ENCODE measurements at places on chromosomes 7 and 10. TPM values are rescaled to one million over a fixed set of nuclear protein-coding genes. Genes with fewer than 3 reads are reported as not detected.
A peak's percentile ranks its signal among the peaks of the same experiment; 100 is the strongest.

Gene TMEM225B
- not detected for total RNA-seq

Gene TRDMT1
- total RNA-seq, result 2.0 TPM

- DNase-seq, result no peak
Observed at GRCh38 chr7:114048386-114049235, 129.8 kb upstream of the PPP1R3A start.

Gene NMT2
- total RNA-seq, result 133 TPM

DNA sequence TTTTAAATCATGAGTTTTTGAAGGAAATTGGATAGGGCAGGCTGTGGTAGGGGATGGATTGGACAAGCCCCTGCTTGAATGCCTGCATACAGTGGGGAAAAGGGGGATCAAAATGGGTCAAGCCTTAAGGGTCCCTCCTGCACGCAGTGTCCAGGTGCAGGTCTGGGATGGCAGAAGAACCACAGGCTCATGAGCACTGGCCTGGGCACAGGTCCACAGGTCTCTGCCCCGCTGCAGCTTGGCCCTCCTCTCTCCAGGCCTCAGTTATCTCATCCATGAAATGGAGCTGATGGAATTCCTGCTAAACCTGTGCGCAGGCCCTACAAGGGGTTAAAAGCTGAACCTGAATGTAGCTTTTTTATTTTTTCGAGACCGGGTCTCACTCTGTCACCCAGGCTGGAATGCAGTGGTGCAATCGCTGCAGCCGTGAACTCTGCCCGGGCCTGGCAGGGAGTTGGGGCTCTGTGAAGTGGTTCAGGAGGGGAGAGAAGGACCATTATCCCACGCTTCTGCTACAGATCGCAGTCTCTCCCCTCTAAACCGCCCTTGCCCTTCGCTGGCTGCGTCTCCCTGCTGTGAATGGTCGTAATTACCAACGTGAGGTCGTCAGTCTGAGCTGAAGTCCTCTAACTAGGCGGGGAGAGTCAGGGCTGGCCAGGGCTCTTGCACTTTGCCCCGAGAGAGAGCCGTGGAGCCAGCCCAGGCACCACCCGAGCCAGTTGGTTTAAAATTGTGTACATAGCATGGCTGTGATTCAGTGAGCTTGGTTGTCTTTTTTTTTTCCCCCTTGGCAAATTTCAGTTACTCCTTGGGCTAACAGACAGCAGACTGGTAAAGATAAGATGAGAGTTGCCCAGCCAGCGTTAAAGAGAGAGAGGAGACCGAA is 77.5 kb upstream of the GTF2I start:
- no peak for DNase-seq

Gene ZNF425
- 1.6 TPM for total RNA-seq

GRCh38 chr7:29588900-29589696 is 25.5 kb downstream of the PRR15 start:
- no peak for DNase-seq

GRCh38 chr7:100626530-100627237 is 14.3 kb downstream of the MOSPD3 start:
- DNase-seq, result no peak

DNA sequence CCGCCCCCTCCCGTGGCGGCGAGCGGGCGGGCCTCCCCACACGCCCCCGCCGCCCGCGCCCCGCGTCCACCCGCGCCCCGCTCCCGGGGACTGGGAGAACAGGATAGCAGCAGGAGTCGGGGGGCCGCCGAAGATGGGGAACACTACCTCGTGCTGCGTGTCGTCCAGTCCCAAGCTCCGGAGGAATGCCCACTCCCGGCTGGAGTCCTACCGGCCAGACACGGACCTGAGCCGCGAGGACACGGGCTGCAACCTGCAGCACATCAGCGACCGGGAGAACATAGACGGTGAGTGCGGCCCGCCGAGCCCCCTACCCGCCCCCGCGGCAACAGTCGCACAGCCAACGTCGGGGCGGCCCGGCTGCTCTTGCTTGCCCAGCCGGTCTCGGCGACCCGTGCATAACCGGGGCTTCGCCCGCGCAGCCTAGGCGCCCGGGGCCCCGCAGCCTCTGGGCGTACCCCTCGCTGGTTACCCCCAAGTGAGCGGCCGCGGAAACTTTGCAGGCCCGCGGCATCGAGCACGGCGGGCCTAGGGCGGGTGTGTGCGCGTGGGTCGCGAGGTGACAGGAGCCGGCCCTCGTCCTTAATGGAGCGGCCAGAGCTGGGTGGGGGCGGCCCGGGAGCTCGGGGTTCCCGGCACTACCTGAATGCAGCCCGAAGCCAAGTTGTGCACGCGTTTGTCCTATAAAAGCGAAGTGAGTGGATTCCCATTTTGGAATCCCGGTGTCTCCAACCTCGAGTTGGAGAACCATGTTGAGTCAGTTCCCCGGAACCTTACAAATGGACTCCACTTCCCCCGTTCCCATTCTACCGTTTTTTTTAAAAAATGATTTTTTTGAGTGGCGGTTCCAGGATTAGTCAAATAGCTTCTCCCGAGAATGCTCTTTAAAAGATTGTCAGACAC is 863 bp downstream of the CCNY start:
- DNase-seq, result no peak

Gene PDZD7
- 1.2 TPM for total RNA-seq

DNA sequence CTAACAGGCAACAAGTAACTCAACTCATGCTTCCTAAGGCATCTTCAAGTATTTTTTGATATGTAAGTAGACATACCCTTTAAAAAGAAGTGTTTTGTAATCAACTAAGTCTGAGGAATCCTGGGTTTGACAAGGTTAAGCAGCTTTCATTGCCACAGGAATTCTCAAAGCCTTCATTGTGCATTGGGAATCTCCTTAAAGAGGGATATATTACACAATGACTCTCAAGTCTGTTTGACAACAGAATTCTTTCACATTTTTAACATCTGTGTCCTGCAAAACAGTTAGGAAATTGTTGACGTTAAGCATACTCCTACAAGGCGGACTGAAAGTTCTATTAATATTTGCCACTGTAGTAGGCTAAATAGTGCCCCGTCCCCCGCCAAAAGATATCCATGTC is 71.4 kb downstream of the SGMS1 start:
- no peak for DNase-seq

Gene CNTNAP2
- under 0.01 TPM for total RNA-seq

Gene GPR26
- total RNA-seq, result not detected

- no peak for DNase-seq
Observed at GRCh38 chr7:19113855-19114550, 3.4 kb downstream of the TWIST1 start.

DNA sequence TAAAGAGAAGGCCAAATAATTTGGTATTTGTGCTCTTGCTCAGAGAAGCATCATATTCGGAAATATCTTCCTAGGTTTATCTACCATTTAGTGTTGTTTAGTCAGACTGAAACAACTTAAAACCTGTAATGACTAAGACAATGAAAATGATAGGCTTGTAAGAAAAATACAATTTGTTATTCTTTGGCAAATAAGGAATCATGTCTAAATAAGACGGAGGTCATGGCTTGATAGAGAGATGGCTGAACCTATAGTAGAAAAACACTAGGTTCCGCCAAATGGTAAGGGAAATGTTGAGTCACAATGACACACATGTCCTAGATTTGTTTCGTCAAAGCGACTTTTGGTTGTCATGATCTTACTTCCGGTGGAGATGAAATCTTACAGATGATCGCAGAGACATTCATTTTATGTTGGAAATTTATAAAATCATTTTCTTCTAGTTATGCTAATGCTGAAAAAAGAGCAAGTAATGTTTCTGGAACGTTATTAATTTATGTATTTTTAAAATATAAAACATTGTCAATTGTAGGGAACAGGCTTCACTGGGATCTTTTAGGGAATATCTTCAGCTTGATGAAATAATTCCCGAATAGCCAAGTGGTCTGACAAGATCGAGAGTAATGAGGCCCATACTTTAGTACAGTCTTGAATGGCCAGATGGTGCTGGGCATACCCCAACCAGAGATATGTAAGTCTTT is 1.0 kb downstream of the SRGN start:
- DNase-seq, result peak; percentile 73

GRCh38 chr7:22361795-22362194 is 4.8 kb upstream of the RAPGEF5 start:
- DNase-seq, result no peak

DNA sequence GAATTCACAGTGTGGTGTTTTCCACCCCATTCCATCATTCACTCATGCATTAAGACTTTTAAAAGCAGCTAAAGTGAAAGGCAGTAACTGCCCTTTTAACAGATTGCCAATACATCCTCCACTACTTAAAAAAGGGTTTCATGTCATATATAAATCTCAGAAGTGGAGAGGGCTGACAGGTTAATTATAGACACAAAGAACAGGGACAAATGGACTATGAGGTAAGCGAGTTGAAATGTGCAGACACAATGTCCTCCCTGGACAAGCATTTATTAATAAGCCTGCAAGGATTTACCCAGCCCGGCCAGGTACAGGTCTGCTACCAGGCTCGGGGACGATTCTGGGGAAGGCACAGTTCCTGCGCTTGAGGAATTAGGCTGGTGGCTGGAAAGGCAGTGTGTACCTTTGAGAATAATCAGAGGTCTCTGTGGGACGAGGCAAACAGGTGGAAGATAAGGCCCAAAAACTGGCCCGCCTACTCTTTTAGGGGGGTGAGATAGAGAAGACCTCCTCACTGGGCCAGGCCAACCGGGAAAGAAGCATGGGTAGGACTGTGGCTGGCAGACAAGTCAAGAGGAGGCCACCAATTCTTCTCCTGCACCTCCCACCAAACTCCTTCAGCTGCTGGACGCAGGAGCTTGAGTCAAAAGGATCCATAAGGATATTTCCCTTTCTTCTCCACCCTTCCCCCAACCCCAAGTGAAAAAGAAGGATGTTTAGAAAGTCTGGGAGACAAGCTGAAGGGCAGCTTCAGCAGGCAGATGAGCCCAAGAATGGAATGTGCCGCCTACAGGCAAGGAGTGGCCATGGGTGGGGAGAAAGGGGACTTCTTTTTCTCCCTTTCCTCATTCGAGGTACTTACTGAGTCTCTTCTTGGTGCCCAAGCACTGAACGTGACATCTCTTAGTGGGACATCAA is 1.5 kb downstream of the PDLIM1 start:
- no peak for DNase-seq

- DNase-seq, result no peak
Observed at GRCh38 chr10:84200537-84201243, 6.4 kb downstream of the CDHR1 start.

Measured in glomerular endothelial cell (primary cell).